Ascending aorta (tissue), 2 donors: ENCODE measurements at places on chromosomes 11 and 22.

GRCh38 chr11:27916541-27917100 lies 191.3 kb downstream of the KIF18A start:
- DNase-seq, result no peak
- no peak overlapping the region for H3K4me3 ChIP-seq
- no peaks in the 10 kb centered on the region for H3K27me3 ChIP-seq
- no peak overlapping the region for H3K27ac ChIP-seq
- H3K36me3 ChIP-seq, result no peaks in the 10 kb centered on the region

- no peak for DNase-seq
- H3K27me3 ChIP-seq, result no peaks in the 10 kb centered on the region
- no peaks in the 10 kb centered on the region for H3K36me3 ChIP-seq
These were observed 18.6 kb upstream of the LMO2 start for GRCh38 chr11:33910296-33910957.

DNA sequence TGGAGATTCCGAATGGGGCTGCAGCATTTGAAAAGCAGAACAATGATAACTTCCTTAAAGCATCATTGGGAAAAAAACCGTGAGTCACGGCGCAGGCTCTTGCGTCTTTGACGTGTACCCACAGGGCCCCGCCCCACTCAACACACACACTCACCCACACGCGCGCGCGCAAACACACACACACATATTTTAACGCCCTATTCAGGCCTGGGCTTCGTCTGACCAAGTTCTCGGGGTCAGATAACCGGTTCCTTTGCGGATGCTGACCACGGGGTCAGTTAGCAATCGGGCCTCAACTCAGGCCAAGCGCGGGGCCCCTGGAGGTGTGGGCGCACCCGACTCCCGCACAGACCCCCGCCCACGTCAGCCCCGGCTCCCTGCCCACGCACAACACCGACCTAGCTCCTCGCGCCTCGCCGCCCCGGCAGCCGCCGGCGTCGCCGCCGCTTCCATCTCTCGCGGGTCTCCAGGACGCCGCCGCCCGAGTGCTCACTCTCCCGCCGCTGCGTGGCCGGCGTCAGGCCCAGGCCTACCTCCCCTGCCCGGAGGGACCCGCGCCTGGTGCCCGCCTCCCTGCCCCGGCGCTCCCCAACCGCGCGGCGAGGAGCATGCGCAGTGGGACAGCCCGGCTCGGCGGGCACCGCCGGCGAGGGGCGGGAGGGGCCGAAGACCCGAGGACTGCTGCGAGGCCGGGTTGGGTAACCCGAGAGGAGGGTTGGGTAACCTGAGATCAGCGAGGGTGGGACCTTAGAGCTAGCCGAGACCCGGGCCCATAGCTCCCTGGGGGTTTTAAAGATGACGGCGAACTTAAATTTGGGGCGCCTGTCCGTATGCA lies at the start of gene SLC36A4:
Gene SLC36A4 (minus strand): TSS at position 612 of the 835 bp plus-strand sequence. CDS start 159 bp downstream, at position 453.
- peak; percentile 96 for DNase-seq
- peak within 1 kb of the TSS; percentile 90 for H3K27ac ChIP-seq
- H3K27me3 ChIP-seq, result no peaks in the 10 kb centered on the region
- no peaks in the 10 kb centered on the region for H3K36me3 ChIP-seq
- no peaks in the 10 kb centered on the region for H3K4me1 ChIP-seq
- H3K4me3 ChIP-seq, result peak within 1 kb of the TSS; percentile 67

GRCh38 chr11:2811206-2812091 lies 74.1 kb downstream of the CDKN1C start:
- H3K27me3 ChIP-seq, result no peaks in the 10 kb centered on the region
- no peak overlapping the region for H3K4me3 ChIP-seq
- H3K4me1 ChIP-seq, result peaks cover 19% of the 10 kb centered on the region
- H3K27ac ChIP-seq, result no peak overlapping the region
- no peak for DNase-seq

DNA sequence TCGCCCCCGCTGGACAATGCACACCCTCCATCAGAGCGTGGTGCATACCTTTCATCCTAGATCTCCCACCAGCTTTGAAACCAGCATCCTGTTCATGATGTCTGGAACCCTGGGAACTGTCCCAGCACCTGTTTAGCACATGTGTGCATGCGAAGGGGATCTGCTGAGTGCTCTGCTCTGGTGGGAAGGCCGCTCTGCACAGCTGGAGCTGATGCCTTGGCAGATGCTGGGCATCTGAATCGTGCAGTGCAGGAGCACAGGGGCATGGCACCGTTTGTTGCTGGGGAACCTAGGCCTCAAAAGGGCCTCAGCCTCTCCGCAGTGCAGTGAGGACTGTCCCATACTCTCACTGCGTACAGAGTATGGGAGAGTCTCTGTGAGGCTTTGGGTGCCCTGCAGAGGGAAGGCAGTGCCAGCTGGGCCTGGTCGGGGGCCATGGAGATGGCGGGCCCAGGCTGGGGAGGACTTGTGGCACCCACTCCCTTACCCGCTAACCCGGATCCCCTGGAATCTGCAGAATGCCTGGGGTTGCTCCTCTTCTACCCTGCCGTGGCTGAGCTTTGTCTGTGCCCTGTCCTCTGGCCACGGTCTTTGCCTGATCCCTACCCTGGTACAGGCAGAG lies 72.9 kb upstream of the ATXN10 start:
- no peak overlapping the region for H3K4me3 ChIP-seq
- H3K27ac ChIP-seq, result no peak overlapping the region
- H3K4me1 ChIP-seq, result no peaks in the 10 kb centered on the region
- H3K27me3 ChIP-seq, result no peaks in the 10 kb centered on the region
- no peak for DNase-seq

DNA sequence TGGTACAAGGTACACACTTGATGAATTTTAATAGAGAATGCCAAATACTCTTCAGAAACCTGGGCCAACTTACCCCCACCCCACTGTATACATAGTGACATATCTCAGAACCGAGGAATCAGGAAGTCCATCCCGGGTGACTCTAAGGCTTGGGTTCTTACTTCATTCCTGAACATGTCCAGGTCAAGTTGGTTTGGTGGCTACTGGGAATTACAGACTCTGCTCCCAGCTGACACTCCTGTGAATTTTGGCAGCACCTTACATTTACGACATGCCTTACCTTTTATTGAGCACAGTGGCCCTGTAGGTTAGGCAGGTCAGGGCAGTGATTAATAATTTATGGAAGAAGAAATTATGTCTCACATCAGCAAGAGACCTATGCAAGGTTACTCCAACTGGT lies 70.1 kb upstream of the LDLRAD3 start:
- H3K36me3 ChIP-seq, result no peaks in the 10 kb centered on the region
- no peak for DNase-seq
- H3K4me1 ChIP-seq, result no peaks in the 10 kb centered on the region

DNA sequence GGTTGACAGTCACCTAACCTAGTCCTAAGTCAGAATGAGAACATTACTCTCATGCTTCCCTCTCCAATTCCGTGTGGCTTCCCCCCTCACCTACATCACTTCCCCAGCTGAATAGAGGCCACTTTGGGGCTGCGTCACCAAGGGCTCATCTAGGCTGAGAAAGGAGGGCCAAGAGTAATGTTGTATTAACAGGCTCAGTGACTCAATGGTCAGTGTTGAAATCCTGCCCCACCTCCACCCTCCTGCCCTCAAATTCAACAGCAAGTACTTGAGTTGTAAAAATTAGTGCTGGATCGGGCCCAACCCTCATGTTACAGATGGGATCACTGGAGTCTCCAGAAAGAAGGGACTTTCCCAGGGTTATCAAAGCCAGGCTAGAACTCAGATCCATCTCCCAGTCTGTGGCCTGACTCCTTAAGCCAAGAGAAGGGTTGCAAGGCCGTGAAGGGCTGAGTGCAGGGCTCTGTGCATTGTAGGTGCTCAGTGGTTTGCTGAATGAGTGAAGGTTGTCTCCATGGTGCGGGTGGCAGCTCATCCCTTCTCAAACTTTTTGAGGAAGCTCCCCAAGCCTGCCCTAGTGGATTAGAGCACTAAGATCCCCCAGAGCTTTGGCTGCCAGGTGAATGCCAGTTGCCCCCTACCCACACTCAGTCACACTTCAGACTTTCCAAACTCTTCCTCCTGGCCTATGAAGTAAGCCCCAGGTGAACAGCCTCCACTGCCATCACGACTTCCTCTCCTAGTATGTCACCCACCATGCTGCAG lies 3.2 kb downstream of the DGAT2 start:
- H3K27me3 ChIP-seq, result no peaks in the 10 kb centered on the region
- H3K36me3 ChIP-seq, result no peaks in the 10 kb centered on the region
- no peak overlapping the region for H3K4me3 ChIP-seq
- H3K4me1 ChIP-seq, result peaks cover 13% of the 10 kb centered on the region

DNA sequence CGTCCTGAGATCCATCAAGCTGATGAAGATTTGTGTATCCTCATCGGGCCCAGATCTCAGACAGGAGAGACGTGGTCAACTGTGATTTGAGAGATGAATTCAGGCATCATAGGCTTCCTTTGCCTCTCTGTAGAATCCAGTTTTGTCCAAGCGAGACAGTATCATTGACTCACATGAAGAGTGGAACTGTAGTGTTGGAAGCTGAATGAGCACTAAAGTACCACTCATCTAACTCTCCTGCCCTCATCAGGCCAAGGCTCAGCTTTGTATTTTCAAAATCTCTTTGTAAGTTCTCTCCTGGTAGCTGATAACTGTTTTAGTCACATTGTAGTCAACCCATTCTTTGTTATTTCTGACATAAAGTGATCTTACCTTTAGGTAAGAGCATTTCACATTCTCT lies 85.1 kb downstream of the KIRREL3 start:
- H3K4me3 ChIP-seq, result no peak overlapping the region
- no peak for DNase-seq
- H3K27ac ChIP-seq, result no peak overlapping the region
- no peaks in the 10 kb centered on the region for H3K36me3 ChIP-seq
- no peaks in the 10 kb centered on the region for H3K4me1 ChIP-seq
- no peaks in the 10 kb centered on the region for H3K27me3 ChIP-seq

DNA sequence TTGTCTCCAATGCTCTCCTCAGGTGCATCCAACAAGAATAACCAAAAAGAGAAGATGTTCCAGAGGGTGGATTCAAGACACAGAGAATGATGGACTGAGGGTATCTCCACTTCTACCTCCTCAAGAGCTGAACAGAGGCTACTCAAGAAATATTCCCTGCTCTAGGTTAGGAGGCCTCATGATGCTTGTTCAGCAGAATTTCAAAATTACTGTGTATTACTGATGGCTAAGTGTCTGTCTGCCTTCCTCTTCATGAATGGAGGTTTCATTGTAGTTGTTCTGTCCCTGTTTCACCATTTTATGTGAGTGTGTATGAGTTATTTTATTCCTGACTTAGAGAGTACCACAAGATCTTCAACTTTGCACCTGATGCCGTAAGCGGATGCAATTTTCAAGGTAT lies 76.8 kb downstream of the JRKL start:
- H3K4me3 ChIP-seq, result no peak overlapping the region
- peaks cover 5% of the 10 kb centered on the region for H3K4me1 ChIP-seq
- no peaks in the 10 kb centered on the region for H3K27me3 ChIP-seq

GRCh38 chr11:34252651-34253050 lies 105.2 kb downstream of the ABTB2 start:
- peaks cover 3% of the 10 kb centered on the region for H3K4me1 ChIP-seq
- DNase-seq, result no peak
- H3K27me3 ChIP-seq, result no peaks in the 10 kb centered on the region
- peak overlapping the region; percentile 86 for H3K27ac ChIP-seq

GRCh38 chr11:59615120-59615636 lies 396 bp downstream of the OSBP start:
- H3K27ac ChIP-seq, result peak overlapping the region; percentile 92
- peak; percentile 10 for DNase-seq
- H3K27me3 ChIP-seq, result no peaks in the 10 kb centered on the region
- peak overlapping the region; percentile 53 for H3K4me3 ChIP-seq
- peaks cover 3% of the 10 kb centered on the region for H3K4me1 ChIP-seq

- DNase-seq, result no peak
- H3K27me3 ChIP-seq, result no peaks in the 10 kb centered on the region
- no peaks in the 10 kb centered on the region for H3K4me1 ChIP-seq
- no peak overlapping the region for H3K4me3 ChIP-seq
- H3K27ac ChIP-seq, result no peak overlapping the region
These were observed 16.5 kb downstream of the CELSR1 start for GRCh38 chr22:46520880-46521279.

- H3K36me3 ChIP-seq, result no peaks in the 10 kb centered on the region
- no peak for DNase-seq
- H3K27ac ChIP-seq, result no peak overlapping the region
- no peaks in the 10 kb centered on the region for H3K4me1 ChIP-seq
These were observed 263.9 kb downstream of the NXPE2 start for GRCh38 chr11:114942207-114942606.

DNA sequence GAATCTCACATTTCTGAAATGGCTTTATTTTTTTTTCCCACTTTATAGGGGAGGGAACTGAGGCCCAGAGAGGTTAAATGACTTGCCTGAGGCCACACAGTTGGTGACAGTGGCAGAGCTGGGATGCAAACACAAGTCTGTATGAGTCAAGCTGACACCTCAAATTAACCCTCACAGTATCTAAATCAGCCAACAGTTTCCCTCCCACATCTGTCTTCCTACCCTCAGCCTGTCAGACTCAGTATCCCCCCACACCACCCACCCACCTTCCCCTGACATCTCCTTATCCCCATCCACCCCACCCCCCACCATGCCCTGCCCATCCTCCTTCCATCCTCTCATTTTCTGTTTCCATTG lies 95.2 kb downstream of the TP53I11 start:
- no peak overlapping the region for H3K27ac ChIP-seq
- H3K27me3 ChIP-seq, result no peaks in the 10 kb centered on the region
- no peak overlapping the region for H3K4me3 ChIP-seq
- DNase-seq, result no peak
- no peaks in the 10 kb centered on the region for H3K36me3 ChIP-seq

DNA sequence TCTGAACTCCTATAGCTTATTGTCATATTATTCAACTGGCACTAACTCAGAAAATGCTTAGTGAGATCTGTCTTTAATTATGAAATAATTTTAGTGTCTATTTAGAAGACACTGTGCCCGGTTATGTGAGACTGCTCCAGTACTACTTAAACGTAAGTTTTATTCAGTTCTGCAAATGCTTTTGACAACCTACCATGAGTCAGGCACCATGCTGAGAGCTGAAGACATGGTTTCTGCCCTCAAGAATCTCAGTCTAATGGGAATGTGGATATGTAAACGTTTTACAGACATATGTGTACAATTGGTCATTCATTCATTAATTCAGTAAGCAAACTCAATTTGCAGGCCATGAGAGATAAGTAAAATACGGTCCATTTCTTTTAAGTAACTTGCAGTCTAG lies 40.0 kb downstream of the DCUN1D5 start:
- no peaks in the 10 kb centered on the region for H3K27me3 ChIP-seq
- H3K4me1 ChIP-seq, result no peaks in the 10 kb centered on the region
- no peaks in the 10 kb centered on the region for H3K36me3 ChIP-seq
- H3K4me3 ChIP-seq, result no peak overlapping the region
- no peak for DNase-seq
- no peak overlapping the region for H3K27ac ChIP-seq

GRCh38 chr11:119121008-119121810 lies at the start of gene HINFP:
HINFP (plus strand) TSS chr11:119121580; CDS start chr11:119126945, 5,365 bp downstream.
- peaks cover 6% of the 10 kb centered on the region for H3K4me1 ChIP-seq
- no peaks in the 10 kb centered on the region for H3K27me3 ChIP-seq
- DNase-seq, result peak; percentile 100
- H3K4me3 ChIP-seq, result peak within 1 kb of the TSS; percentile 85
- peaks cover 3% of the 10 kb centered on the region for H3K36me3 ChIP-seq

- H3K36me3 ChIP-seq, result no peaks in the 10 kb centered on the region
- H3K27me3 ChIP-seq, result no peaks in the 10 kb centered on the region
- H3K4me3 ChIP-seq, result no peak overlapping the region
These were observed 13.3 kb downstream of the LRRC4C start for GRCh38 chr11:41446107-41446506.

GRCh38 chr22:45233386-45233785 lies 7.3 kb downstream of the KIAA0930 start:
- H3K4me1 ChIP-seq, result no peaks in the 10 kb centered on the region
- H3K36me3 ChIP-seq, result no peaks in the 10 kb centered on the region
- H3K27me3 ChIP-seq, result no peaks in the 10 kb centered on the region
- DNase-seq, result no peak
- no peak overlapping the region for H3K27ac ChIP-seq
